HepG2 (cell line): ENCODE measurements at places on chromosomes 7 and 10. TPM values are rescaled to one million over a fixed set of nuclear protein-coding genes. Genes with fewer than 3 reads are reported as not detected.

GRCh38 chr7:20787660-20788419 is 1.2 kb upstream of the SP8 start:
- no peak overlapping the region for H3K27ac ChIP-seq
- H3K36me3 ChIP-seq: no peaks in the 10 kb centered on the region
- no peak overlapping the region for H3K4me3 ChIP-seq
- peaks cover 21% of the 10 kb centered on the region for H3K4me1 ChIP-seq
- H3K27me3 ChIP-seq: peaks cover 70% of the 10 kb centered on the region
- no peak for DNase-seq

- H3K27ac ChIP-seq: no peak overlapping the region
- no peak for DNase-seq
- H3K36me3 ChIP-seq: no peaks in the 10 kb centered on the region
Measured at GRCh38 chr7:99252166-99252895, 20.3 kb upstream of the MYH16 start.

- H3K4me3 ChIP-seq: no peak overlapping the region
- H3K27ac ChIP-seq: no peak overlapping the region
- H3K27me3 ChIP-seq: no peaks in the 10 kb centered on the region
Measured at GRCh38 chr10:107091126-107091525, 73.4 kb downstream of the SORCS1 start.

The ORC5 gene
- 18.6 and 18.8 TPM in 2 replicates for total RNA-seq

The LRIT1 gene
- total RNA-seq: not detected in 2 replicates

The ASNS gene
- total RNA-seq: 55.0 and 81.9 TPM in 2 replicates
